Renal cortex interstitium (tissue), 15 donors: ENCODE measurements at places on chromosomes 3 and 15.

DNA sequence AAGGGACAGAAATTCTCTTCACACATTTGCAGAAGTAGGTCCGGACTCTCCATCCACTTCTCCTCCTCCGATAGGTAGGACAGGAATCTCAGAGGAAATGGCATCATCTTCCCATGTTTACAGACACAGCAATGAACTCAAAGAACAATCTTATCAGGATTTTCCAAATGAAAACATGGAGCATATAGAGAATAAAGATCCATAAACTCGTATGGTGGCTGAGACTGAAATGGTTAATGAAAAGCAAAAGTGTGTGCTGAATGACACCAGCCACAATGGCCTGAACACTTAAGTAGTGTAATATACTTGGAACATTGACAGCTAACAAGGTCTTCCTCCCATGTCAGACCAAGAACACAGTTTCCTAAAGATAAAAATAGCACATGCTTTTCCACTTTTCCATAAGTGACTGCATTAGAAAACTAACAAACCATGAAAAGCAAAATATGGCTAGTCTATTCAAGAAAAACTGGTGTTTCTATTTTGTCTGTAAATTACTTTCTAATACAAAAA lies 5.8 kb downstream of the CCRL2 start:
- DNase-seq: no peak

DNA sequence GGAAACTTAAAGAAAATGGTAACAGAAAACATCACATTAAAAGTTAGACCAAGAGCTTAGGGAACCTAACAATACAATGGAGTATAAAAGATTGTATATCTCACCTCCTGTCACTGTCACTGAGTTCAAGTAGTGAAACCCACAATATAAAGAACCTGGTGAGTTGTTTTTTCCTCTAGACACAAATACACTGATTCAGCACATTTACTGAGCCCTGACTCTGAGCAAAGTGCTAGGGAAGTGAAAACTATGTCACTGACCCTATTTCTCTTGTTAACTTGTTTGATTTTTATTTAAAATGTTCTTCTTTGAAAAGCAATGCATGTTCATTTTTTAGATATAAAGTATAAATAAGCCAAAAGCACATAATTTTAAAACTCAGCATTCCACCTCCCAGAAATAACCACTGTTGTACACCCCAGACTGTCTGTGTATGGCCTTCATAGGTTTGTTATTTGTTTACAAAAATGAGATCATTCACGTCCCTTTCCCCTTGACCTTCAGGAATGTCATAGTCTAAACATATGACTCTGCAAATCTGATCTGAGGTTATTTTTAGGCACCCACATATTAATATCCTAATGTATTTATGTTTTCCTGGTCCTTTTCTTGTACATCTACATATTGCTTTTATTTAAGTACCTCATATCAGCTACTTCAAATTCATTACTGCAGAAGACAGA lies 69.2 kb upstream of the CSTA start:
- DNase-seq: no peak

GRCh38 chr3:173044998-173045397 lies 96.0 kb downstream of the SPATA16 start:
- no peak for DNase-seq

GRCh38 chr15:88800026-88800425 lies 3.2 kb upstream of the ACAN start:
- DNase-seq: no peak

- DNase-seq: no peak
Observed at GRCh38 chr3:71360764-71361163, 222.8 kb downstream of the FOXP1 start.

DNA sequence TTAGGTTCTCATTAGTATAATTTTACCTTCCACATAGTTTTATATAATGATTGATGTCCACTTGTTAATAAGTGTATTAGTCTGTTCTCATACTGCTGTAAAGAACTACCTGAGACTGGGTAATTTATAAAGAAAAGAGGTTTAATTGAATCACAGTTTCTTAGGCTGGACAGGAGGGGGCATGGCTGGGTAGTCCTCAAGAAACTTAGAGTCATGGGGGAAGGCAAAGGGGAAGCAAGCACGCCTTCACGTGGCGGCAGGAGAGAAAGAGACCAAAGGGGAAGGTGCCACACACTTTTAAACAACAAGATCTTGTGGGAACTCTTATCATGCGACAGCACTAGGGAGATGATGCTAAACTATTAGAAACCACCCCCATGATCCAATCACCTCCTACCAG lies 19.2 kb downstream of the DZIP3 start:
- DNase-seq: no peak

- peak; percentile 84 for DNase-seq
Observed at GRCh38 chr3:194682694-194683310, 2.9 kb upstream of the FAM43A start.

DNA sequence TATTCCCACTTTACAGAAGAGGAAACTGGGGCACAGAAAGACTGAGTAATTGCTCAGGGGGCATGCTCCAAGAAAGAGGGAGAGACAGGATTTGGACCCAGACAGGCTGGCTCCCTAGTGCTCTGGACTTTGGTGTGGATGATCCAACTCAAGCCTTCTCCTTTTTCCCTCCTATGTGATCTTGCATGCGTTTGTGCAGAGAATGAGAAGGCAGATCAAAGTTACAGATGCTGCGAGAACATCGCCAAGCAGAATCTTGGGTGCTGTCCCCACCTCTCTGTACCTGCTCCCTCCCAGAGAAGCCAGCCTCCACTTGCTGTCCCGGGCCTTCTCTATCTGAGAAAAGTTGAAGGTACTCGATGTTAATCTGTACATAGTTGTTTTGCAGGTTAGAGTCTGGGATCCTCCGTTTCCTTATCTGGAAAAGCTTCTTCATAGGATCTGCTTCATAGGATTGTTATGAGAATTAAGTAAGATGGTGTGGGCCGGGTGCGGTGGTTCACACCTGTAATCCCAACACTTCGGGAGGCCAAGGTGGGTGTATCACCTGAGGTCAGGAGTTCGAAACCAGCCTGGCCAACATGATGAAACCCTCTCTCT lies 10.2 kb downstream of the GNB5 start:
- DNase-seq: no peak

DNA sequence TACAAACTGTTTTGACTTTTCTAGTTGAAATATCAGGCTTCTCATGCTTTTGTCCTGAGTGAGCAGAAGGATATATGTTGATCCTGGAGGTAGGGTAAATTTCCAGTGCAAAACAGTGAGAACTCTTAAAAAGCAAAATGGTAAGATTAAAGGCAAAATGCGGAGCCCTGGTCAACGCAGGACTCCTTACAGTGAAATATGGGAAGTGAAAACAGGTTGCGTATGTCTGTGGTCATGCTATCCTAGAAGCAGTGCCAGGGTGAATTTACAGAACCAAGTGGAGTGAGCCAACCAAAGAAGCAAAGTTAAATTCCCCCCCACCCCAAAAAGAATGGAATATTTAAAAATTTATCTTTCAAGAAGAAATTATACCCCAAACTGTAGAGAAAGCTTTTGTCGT lies 256.4 kb downstream of the NR2F2 start:
- DNase-seq: no peak
